ENCODE measurements at places on chromosomes 5 and 9.

DNA sequence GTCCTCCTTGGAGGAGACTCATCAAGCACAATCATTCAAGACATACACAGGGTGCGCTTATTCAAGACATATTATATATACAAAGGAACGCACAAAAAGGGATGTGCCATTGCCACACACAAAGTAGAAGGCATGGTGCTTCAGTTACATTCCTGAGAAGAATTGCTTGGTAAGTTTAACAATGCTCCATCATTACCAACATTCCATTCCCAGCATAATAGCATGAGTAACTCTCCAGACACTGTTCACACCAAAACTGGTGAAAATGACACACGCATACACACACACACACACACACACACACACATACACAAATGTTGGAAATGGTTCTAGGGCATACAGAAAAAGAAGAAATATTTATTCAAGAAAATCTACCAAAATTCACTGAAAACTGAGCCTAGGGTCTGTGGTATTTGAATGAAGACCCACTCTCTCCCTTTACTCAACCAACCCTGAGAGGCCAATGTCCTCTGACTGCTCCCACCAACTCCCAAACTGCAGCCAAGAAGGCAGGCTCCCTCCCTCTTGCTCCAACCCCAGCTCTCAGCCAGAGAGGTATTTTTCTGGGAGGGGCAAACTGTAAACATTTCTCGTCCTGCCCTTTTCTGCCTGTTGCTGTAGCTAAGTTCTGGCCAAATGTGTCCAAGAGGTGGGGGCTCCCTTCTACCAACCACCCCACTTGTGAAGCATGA lies 19.9 kb downstream of the UGT3A1 start:
- DNase-seq: no peak

- DNase-seq: no peak
Observed at GRCh38 chr5:132396589-132397031, 27.1 kb downstream of the SLC22A5 start.

- DNase-seq: no peak
Observed at GRCh38 chr9:114856215-114856941, 50.5 kb upstream of the TNFSF15 start.

- no peak for DNase-seq
Observed at GRCh38 chr9:90927496-90927895, 125.9 kb downstream of the SYK start.

DNA sequence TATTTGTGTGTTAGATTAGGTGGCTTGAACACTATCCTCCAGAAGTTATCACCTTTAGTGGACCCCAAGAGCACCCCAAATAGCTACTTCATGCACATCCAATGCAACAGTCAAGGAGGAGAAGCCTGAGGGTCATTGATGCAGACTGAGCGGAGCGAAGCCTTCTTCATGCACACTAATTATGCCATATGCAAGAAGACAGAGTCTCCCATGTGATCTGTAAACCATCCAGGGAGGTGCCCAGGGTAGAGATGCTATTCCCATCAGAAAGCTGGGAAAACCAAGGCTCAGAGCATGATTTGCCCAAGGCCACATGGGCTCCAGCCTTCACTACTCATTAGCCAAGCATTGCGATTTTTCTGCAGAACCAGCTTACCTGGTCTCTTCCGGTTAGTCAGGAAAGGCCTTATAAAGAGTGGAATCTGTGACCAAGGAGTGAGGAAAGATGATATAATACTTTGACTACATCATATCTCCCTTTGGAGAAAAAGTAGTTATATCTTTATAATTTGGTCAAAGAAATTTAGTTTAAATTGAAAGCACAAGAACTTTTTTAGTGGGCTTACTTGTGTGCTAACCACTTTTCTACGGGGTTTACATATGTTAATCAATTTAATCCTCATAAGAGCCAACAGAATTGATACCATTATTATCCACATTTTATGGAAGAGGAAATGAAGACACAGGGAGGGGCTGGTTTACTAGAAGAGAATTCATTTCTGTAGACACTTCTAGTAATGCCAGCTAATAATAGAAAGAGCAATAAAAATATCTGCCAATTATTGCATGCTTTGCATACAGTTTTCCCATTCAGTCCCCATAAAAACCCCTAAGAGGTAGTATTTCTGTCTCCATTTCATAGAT lies 220.0 kb downstream of the ESM1 start:
- no peak for DNase-seq

Data from neural crest cell (in vitro differentiated cells).